Stimulated activated CD4-positive, alpha-beta T cell treated with anti-CD3 and anti-CD28 coated beads, TNF-alpha, amount 100 ng/mL, for 4 hours (primary cell): ENCODE measurements at places on chromosomes 5 and 9.
A peak's percentile ranks its signal among the peaks of the same experiment; 100 is the strongest.

DNA sequence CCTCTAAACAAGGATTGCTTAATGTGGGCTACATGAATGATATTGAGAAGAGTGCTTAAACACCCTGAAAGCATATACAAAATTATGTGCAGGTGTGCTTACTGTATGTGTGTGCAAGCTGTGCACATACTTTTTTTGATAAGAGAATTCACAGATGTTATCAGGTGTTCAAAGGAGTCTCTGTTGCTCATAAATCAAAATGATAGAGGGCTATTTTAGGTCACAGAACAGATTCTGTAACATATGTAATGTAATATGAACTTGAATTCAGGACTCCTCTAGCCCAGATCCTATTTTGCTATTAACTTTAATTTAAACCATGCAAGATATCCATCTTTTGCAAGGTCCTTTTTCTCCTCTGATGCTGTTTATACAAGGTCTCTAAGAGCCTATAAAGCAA, 38.2 kb downstream of the CCDC192 start:
- DNase-seq: no peak

DNA sequence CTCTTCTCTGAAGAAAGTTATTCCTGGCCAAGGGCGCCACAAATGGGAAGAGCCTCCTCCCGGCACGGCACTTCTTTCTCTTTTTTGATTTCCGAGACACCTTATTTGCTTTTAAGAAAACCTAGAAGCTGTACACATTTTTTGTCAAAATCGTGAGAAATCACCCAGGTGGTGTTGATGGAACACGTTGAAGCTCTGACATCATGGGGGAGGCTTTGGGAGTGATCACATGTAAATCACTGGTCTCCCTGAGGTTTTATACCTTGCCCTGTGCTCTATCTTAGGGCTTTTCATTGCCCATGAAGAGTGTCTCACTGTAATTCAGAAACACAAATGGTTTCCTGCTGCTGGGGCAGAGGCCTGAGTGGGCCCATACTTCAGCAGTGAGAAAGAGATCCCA, 27.4 kb downstream of the SLC36A1 start:
- no peak for DNase-seq

- no peak for DNase-seq
These were observed 8.1 kb upstream of the OMD start for GRCh38 chr9:92432350-92432749.

DNA sequence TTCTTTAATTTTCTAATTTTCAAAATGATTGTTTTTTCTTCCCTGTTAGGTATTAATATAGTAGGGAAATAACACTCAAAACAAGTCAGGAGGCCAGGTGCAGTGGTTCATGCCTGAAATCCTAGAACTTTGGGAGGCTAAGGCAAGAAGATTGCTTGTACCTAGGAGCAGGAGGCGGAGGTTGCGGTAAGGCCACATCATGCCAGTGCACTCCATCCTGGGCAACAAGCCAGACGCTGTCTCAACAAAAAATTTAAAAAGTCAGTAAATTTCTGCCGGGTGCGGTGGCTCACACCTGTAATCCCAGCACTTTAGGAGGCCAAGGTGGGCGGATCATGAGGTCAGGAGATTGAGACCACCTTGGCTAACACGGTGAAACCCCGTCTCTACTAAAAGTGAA, 10.2 kb upstream of the CDK7 start:
- DNase-seq: no peak

- no peak for DNase-seq
These were observed 24.3 kb downstream of the NOTCH1 start for GRCh38 chr9:136521537-136521936.

GRCh38 chr9:32722704-32723103, 60.6 kb upstream of the TMEM215 start:
- DNase-seq: no peak

GRCh38 chr9:96818533-96818932, 35.8 kb downstream of the ZNF782 start:
- DNase-seq: no peak

DNA sequence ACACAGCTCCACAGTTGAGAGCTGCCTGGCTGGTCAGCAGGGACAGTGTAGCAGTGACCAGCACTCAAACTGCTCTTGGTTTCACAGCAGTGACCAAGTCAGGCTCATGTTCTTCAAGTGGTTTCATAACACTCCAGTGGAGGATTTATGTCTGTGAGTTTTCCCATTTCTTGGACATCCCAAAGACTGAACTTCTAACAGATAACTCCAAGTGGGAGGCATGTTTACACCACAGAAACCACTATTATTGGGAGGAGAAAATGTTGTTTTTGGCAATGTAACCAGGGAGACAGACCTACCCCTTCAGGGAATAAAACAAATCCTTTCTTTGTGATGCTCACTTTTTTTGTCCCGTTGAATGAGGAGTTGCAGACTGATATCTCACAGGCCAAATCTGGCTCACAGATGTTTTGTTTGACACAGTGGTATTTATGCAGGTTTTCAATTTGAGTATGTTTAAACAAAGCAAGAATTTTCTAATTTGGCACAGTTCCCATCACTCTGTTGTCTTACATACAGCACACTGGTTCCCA, 141.5 kb downstream of the RMI1 start:
- DNase-seq: no peak

DNA sequence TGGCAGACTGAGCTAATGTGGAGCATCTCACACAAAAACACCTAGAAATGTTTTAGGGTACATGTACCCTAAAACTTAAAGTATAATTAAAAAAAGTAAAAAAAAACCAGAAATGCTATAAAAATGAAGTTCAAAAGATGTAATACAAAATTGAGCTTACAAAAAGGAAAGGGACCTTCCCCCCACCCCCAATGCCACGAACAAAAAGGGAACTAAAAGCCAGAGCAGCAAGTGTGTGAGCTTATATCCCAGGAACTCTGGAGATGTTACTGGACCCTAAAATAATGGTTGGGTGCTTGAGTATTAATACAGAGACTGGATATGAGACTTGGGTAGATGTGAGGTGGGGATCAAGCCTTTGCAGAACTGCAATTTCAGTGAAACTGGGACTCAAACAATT, 11.0 kb downstream of the SPATA9 start:
- no peak for DNase-seq

- no peak for DNase-seq
These were observed 61.4 kb downstream of the WDR41 start for GRCh38 chr5:77430726-77431125.

- DNase-seq: no peak
These were observed 131.3 kb downstream of the MVB12B start for GRCh38 chr9:126457890-126458289.

- no peak for DNase-seq
These were observed 243.0 kb downstream of the ICE1 start for GRCh38 chr5:5665225-5666075.

DNA sequence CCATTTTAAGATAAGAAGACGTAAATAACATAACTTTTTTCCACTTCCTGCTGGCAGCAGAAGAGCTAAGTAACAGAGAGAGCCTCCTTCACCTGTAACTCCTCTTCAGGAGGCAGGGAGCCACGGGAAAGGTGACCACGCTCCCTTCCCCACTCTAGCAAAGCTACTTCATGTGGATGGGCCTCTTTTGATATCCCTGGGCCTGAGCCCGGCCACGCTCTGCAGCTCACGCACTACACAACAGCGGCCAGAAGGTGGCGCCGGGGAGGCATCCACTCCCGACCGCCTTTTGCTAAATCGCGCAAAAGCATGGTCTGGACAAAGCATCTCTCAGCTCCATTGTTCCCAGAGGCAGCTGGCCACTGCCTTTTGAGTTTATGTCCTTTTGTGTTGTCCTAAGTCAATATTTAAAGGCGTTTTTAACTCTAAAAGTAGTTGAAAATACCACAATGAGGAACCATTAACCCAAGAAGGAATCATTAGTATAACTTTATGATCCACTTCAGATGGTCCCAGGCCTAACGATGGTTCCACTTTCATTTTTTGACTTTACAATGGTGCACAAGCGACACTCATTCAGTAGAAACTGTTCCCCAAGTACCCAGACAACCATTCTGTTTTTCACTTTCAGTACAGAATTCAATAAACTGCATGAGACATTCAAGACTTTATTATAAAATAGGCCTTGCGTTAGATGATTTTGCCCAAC, 23.6 kb downstream of the CMBL start:
- DNase-seq: peak; percentile 68

GRCh38 chr5:147971472-147971871, 65.1 kb upstream of the C5orf46 start:
- no peak for DNase-seq

DNA sequence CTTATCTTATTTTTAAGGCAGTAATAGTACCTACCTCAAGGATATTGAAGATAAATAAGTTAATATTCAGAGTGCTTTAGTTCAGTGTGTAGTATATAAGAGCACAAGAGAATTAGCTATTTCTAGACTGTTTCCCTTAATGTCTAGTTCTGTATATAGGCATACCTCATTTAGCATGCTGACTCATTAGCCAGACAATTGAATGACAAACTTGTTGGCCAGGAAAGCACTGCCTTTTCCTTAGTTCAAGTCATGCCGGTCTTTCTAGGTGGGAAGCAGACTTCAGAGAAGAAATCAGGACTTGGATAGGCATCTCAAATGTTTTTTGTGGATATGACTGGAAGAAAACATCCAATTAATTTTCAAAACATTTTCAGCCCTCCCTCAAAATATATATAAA, 3.2 kb upstream of the FBXO4 start:
- no peak for DNase-seq

DNA sequence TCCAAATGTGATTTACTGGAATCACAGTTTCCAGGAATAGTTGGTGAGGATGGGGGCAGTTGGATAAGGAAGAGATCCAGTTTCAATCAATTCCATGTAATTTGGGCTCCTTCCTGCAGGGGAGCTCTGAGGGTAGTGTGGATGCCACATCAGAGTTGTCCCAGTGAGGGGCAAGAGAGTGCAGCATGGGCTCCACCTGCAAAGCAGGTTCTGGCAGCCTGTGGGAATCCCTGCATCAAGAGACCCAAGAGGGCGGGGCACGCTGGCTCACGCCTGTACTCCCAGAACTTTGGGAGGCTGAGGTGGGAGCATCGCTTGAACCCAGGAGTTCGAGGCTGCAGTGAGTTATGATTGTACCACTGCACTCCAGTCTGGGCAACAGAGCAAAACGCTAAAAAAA, 188.5 kb downstream of the CACNA1B start:
- no peak for DNase-seq

DNA sequence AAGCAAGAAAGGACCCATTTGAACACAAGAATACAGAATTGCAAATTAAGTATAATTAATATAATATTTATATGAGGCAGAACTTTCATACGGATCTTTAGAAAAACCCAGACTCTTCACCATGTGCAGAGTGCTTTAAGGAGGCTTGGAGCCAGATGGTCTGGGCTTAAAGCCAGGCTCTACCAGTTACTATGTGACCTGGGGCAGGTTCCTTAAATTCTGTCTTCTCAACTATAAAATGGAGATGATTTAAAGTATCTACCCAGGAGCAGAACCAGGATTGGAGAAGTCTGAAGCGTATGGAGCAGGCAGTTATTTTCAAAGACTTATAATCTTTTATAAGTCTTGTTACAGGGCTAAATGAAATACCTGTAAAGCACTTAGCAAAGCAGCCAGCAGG, 202.1 kb downstream of the TSSK1B start:
- DNase-seq: no peak

DNA sequence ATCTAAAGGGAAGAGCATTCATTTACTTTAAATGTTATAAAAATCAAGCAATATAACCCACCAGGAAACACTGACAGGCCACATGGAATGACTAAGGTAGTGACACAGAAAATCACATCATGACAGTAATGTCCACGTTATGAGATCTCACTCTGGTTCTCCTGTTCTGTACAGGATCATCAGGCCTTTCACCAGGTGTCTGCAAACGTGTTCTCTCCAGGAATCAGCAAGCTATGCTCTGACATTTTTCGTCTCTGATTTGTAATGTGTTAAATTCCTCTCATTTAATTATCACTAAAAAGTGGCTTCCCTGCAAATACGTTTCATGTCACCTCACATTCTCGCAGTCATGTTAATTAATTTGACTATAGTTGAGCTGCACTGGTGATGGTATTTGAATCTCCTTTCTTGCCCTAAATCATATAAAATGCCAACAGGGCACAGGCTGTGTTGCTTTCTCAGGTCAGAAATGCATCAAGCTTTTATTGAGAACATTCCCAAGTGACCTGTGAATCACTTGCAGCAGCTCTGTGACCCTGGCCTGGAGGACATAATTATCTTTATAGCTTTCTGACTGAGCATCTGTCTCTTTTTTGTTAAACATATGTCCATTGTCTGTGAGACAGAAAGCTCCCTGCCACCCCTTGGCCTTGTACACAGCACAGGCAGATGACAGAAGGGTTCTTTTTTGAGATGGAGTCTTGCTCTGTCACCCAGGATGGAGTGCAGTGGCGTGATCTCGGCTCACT, 196.2 kb downstream of the DIRAS2 start:
- DNase-seq: no peak

DNA sequence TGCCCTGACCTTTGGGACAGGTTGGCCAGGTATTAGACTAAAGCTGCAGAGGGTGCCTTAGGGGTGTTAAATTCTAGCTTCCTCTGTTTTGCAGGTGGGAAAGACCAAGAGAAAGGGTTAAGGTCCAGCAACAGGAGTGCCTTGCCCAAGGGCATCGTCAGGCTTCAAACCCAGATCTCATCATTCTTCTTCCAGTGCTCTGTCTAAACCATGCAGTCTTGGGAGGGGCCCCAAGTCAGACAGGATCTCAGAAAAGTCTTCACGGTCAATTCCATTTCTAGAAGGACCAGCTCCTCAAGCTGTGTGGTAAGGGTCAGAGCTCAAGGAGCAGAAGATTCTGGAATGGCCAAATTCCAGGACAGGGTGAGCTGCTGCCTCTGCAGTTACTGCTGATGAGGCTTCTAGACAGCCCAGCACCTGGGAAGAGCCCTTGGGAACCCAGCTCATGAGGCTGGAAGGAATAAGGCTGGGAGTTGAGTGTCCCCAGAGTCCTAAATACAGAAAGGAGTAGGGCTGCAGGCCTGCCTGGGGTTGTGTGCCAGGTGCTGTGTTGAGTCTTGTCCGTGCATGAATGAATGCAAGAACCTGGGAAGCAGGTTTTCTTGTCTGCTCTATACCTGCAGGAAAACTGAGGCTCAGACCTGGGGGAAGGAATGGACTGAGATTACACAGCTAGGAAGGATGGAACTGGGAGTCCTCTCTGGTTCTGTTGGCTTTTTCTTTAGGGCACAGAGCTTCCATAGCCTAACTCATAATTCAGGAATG, 69.3 kb downstream of the WWC1 start:
- DNase-seq: no peak

DNA sequence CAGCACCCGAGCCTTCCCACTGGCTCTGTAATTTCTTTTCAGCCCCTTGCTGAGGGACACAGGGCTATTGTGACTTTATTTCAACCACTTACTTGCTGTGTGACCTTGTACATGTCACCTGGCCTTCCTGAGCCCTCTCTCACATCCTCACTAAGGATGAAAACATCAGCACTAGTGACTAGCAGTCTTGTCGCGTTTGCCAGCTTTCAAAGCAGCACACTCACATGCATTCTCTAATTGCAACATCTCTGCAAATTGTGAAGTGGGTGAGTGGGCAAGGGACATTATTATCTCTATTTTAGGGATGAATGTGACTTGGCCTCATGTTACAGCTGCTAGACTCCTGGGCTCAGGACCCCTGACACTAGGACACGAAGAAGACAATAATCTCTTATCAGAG, 144.5 kb downstream of the SEC61B start:
- DNase-seq: no peak

DNA sequence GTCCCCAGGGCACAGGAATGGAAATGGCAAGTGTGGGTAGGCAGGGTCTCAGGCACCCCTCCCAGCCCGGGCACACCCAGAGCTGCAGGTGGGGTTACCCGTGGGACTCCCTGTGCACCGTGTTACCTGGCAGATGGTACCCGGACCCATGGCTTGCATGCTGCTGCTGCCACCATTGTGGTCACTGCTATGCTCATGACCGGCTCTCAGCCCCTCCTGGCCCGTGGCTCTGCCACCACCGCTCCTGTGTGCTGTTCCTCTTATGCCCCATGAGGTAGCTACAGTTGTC, 21.7 kb upstream of the HMCN2 start:
- DNase-seq: no peak
